ENCODE measurements at places on chromosomes 13 and 19. TPM values are rescaled to one million over a fixed set of nuclear protein-coding genes. Genes with fewer than 3 reads are reported as not detected.

- DNase-seq = no peak
Measured at GRCh38 chr13:76976490-76976889, 15.4 kb upstream of the CLN5 start.

DNA sequence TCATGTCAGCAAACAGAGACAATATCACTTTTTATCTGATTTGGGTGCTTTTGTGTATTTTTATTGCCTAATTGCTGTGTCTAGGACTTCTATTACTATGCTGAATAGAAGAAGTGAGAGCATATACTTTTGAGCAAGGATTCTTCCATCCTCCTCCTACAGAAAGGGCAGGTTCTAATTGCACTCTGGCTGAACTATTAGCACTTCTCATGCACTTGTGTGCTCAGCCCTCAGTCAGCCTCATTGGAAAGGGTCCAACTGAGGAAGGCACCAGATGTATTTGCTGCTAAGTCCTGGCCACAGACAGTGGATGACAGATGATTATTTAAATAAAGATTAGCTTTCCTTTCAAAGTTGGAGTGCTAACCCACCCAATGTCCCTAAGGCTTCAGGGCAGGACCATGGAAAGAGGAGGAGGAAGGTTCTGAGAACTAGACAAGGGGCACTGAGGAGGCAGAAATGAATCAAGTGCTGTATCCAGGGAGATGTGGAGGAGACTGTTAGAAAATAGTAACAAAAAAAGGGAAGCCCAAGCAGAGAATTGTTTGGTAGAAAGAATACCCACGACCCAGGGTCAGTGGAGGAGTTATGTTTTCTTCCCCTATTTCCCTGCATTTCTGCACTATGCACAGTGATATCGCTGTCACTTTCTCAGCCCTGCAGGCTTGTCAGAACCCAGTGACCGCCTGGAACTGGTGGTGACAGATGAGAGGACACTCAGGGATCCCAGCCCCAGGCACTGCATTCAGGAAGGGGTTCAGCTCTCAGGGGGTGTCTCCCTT lies 8.0 kb downstream of the LILRB4 start:
- no peak for DNase-seq

The ZNF497 gene
- total RNA-seq = 4.9 TPM

- no peak for DNase-seq
Measured at GRCh38 chr19:42538841-42539709, 10.8 kb upstream of the CEACAM1 start.

The ZNF548 gene
- total RNA-seq = 34.2 TPM
